GM04503 (cell line): ENCODE measurements at places on chromosomes 5 and 9.

DNA sequence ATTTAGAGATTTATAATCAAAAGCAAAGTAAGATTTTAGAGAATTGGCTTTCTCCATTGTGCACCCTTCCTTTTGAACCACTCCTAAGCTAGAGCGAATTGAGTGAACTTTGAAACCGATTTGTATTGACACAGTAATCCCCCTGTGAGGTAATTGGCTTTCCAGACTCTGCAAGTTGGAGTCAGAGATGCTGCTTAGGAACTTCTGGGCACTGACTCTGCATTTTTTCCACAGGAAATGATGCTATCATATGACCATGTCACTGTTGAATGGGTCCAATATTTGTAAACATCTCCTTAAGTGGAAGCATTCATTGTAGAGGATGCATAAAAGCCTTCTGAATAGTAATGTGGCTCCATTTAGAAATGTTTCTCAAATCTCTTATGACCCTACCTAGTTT lies 394.4 kb upstream of the ZNF608 start:
- DNase-seq: peak; percentile 80

DNA sequence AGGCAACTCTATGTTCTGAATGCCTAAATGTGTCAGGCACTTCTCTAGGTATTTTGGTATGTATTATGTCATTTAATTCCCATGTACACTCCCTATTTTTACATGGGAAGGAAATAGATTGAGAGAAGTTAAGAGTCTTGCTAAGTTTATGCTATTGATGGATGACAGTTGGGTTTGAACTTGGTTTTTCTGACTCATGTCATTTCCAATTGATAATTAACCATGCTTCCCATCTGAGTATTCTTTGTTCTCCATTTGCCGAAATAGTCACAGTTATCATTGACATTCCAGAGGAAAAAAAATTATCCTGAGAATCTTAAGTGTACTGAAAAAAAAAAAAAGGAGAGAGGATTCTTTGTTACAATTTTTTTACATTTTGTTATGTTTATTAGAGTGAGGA lies 23.1 kb upstream of the DMRTA1 start:
- no peak for DNase-seq

DNA sequence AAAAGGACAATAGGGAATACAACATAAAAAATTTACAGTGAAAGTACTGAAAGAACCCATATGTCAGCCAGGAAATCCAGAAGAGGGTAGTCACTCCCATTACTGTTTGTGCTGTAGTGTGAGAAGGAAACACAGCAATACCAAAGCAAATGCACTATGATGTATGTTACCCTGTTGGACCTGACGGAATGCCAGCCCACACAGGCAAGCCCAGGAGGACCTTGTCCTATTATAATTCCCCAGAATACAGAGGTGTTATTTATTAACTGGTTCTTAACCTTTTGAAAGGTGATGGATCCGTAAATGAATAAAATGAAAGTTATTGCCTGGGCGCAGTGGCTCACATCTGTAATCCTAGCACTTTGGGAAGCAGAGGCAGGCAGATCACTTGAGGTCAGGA lies 79.0 kb downstream of the GDA start:
- no peak for DNase-seq

GRCh38 chr9:80839821-80840675 lies 849.3 kb downstream of the TLE1 start:
- no peak for DNase-seq

- no peak for DNase-seq
These were observed 38.7 kb downstream of the NKX2-5 start for GRCh38 chr5:173196133-173196952.

DNA sequence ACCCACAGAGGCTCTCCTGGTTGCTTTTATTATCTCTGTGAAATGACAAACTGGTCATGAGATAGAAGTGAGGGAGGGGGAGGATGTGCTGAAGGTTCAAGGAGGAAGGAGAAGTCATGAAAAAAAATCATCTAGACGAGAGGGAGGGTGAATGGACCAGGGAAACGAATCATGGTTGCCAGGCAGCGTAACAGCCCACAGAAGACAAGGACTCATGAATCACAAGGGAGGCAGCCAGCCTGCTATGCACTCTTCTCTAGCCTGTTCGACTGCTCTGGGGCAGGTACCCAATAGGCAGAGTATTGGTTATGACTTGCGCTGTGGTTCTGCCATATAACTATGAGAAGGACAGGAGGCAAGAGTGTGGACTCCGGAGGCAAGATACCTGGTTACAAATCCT lies 475.2 kb downstream of the CDK5RAP2 start:
- DNase-seq: no peak

DNA sequence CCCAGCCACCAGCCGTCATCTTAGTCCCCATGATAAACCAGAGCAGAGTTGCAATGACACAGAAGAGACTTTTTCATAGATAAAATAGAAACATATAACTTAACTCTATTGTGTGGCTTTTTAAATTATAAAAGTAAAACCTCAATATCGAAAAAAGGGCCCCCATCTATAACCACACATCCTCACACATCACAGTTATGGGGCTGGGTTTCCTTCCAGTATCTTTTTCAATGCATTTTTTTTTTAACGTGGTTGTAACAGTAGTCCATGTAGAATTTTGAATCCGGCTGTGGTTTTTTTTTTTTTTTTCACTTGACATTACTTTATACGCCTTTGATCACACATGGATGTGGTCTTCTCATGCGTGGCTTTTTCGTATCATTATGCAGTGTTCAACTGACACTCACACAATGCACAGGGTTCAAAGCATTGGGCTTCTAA lies 77.4 kb downstream of the CFAP77 start:
- no peak for DNase-seq

GRCh38 chr9:87276327-87276841 lies 221.3 kb upstream of the DAPK1 start:
- peak; percentile 90 for DNase-seq

GRCh38 chr5:14217587-14217986 lies 74.4 kb downstream of the TRIO start:
- no peak for DNase-seq

GRCh38 chr5:14414007-14414406 lies 167.6 kb upstream of the OTULINL start:
- no peak for DNase-seq

DNA sequence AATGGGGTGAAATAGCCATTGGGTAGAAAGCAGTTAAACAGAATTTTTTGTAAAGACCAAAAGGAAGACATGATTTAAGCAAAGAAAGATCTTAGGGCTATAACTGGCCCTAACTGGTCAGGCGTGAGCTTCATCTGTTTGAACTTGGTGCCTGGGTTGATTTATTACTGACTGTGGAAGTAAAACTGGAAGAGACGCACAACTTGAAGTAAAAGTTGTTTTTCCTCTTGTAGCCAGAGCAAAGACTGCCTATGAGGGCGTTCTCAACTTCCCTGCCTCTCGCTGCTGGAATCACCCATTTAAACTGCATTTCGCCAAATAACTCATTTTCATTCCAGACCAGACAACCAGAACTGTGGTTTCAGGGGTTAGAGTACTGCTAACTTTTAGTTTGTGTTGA lies 1.5 kb downstream of the THBS4 start:
- DNase-seq: no peak

DNA sequence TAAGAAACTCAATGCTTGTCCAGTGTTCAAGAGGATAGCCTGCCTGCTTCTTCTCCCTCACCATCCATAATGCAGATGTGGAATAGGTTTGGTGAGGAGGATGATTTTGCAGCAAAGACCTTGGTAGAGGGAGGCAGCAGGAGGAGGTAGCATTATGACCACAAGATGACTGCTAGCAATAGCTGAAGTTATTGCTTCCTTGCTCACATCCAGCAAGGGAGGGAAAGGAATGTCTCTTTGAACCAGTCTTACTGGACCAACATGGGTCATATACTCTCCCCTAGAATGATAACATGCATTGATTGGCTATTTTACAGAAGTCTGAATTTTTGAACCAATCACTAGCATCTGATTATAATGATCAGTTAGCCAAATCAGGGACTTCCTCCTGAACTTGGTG lies 607.6 kb downstream of the EBF1 start:
- DNase-seq: no peak

- DNase-seq: peak; percentile 33
These were observed 23.5 kb upstream of the ALDOB start for GRCh38 chr9:101458963-101459631.

DNA sequence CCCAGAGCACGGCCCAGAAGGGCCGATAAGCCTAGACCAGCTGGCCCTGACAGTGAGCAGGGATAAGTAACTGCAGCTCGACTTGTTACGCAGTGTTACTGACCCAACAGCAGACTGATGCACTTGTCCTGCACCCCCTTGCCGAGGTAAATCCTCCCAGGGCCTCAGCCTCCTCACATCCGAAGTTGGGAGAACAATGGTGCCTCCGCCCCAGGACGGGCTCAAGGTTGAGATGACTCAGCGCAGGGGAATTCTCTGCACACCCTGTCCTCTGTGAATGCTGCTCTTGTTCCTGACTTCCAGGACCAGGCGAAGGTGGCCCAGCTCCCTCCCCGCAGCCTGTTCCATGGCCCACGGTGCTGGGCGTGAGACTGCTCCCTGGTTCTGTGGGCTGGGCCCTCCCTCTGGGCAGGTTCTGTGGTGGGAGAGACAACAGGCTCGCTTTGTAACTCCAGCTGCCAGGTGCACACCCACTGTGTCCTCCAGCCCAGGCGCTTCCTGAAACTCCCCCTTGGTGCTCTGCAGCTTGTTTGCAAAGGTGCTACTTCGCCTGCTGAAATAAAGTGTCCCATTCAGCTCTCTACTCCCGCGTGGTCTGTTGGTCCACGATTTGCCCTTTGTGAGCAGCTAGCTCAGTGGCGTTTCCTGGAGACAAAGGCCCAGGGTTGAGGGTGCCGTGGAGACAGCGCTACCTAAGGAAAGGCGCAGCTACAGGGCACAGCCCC lies 40.1 kb upstream of the SLC6A19 start:
- no peak for DNase-seq

DNA sequence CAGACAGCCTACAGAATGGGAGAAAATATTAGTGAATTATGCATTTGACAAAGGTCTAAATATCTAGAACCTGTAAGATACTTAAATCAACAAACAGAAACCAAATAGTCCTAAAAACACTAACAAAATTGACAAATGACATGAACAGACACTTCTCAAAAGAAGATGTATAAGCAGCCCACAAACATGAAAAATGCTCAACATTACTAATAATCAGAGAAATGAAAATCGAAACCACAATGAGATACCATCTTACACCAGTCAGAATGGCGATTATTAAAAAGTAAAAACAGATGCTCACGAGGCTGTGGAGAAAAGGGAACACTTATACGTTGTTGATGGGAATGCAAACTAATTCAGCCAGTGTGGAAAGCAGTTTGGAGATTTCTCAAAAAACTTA lies 1186.8 kb downstream of the DTWD2 start:
- no peak for DNase-seq

DNA sequence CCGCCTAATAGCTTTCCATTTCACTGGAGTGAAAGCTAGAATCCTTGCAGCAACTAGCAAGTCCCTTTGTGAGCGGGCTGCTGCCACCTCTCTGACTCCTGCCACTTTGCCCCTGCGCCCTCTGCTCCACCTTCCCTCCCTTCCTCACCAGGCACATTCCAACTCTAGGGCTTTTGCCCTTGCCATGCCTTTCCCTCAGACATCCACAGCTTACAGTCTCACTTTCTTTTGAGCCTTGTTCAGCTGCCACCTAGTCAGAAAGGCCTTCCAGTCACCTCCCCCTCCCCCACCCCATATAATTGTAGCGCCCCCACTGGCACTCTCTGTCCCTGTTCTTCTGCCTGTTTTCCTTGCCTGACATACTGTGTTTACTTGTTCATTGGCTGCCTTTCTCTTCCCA lies 31.0 kb downstream of the CYSTM1 start:
- DNase-seq: no peak

GRCh38 chr9:68760674-68761333 lies 55.8 kb downstream of the PIP5K1B start:
- no peak for DNase-seq

- DNase-seq: no peak
These were observed 130.3 kb downstream of the CDC42SE2 start for GRCh38 chr5:131394128-131394527.

GRCh38 chr9:113588242-113588810 lies 124.8 kb downstream of the RGS3 start:
- DNase-seq: no peak

DNA sequence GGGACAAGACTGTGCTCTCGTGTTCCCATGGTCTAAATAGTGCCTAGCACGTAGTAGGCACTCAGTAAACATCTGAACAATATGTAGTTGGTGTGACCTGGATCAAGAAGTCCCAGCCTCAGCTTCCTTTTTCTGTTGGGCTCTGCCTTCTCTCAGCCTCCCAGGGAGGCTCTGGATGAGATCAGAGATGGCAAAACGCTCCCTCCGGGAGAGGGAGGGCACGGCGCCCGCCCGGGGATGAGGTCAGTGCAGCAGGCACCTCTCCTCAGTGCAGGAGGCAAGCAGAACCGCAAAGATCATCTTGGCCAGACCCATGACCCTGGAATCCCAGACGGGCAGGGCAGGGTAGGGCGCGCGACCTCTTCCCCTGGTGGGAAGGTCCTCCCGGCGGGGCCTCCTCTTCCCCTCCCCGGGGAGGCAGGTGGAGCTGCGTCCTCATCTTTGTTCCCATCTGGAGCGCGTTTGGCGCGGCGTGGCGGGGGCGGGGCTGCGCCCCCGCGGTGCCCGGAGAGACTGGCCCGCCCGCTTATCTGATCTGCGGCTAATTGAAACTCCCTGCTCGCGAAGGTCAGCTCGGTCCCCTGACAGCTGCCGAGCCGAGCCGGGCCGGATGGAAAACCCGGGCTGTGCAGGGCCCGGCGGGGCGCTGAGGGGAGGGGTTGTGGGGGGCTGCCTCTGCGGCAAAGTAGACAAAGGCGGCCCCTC lies 60.9 kb downstream of the CXXC5 start:
- DNase-seq: peak; percentile 63

DNA sequence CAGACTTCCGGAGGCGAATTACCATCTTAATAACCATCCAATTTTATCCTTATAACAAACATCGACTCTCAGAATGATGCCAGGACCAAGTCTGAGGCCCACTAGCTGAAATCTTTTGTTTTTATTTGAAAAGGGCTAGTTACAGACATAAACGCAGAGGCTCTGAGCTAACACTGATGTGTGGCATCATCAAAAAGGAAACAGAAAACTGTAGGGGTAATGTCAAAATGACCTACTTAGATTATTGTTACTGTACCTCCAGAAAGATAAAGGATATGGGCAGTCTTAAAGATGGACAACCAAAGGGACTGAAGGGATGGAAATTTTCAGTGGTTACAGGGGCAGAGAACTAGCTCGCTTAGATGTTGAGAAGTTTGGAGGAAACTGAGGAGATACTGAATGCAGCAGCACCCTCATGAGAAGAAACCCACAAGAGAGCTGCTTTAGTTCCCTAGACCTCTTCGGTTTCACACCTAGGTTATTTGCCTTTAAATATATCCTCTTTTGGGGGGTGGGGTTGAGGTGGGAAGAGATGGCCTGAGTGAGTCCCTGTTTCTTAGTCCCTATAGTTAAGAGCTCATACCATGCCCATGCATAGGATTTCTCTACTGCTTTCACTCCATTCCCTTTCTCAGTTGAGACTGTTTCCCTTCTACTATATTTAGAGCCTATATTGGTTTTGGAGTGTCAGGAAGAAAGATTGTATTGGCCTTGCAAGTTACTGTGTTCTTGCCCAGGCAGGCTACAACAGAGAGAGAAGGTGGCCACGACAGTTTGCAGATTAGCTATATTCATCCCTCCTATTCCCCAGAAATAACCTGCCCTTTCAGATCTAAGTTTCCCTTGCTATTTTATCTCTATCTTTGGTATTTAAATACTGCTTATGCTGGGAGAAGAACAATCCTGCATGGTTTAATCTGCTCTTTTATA lies 320.4 kb upstream of the EFNA5 start:
- DNase-seq: no peak
